Naive thymus-derived CD4-positive, alpha-beta T cell (primary cell): ENCODE measurements at places on chromosomes 5 and 9. TPM values are rescaled to one million over a fixed set of nuclear protein-coding genes. Genes with fewer than 3 reads are reported as not detected.

Gene CHSY3
- not detected for total RNA-seq

Gene PCDHB12
- total RNA-seq, result not detected

Gene DNLZ
- total RNA-seq, result 24.8 TPM

Gene TTLL11
- 4.6 TPM for total RNA-seq

Gene TMEM232
- 3.0 TPM for total RNA-seq

Gene BHMT2
- not detected in 2 replicates for total RNA-seq
